Stimulated activated CD8-positive, alpha-beta memory T cell treated with anti-CD3 and anti-CD28 coated beads, Interleukin-7, amount 100 ng/mL, for 4 hours (primary cell): ENCODE measurements at places on chromosomes 4 and X.

DNA sequence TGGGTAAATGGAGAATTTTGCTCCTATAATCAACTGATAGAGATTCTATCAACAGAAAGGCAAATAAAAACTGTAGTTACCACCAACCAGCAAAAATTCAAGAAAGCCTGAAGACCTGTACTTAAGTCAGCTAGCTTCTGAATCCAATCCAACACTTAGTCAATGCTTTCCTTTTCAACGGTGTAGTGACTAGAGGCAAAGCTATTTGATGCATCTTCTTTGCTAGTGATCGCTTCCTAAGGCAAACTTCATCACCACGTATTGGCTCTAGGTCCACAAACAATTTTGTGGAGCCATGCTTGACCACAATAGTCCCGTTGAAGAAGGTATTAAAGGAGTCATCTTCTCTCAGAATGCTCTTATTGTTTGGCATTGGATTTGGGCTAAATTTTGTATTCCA, 25.0 kb upstream of the UBA6 start:
- no peak for DNase-seq

DNA sequence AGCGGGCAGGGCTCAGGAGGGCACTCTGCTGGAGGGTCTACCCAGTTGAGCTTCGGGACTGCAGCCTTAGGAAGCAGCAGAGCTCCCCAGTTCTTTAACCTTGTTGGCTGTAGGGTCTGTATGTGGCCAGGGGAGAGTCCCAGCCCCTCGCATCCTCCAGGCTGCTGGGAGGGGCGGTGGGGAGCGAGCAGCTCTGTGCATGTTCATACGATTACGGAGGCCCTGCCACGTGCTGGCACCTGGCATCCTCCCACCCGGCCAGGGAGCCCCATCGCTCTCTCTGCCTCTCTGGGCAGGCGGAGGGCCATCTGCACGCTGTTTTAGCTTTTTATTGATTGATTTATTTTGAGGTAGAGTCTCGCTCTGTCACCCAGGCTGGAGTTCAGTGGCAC, 21.2 kb downstream of the NSG1 start:
- no peak for DNase-seq

DNA sequence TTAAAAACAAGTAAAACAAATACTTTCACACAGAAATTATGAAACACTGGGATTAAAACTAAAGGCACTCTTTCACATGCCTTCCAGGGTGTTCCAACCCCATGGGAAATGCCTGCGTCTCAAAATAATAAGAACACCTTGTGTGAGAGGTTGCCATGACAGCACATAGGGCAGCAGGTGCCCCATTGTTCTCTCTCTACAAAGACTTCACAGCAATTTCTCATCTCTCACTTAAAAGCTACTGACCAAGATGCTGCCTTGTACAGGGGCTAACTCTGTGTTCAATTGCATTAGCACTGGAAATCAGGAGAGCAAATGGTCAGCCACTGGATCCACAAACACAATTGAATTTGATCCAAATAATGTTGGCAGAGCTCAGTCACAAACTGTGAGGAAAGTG, 102.5 kb upstream of the GALNTL6 start:
- DNase-seq: no peak

GRCh38 chr4:138007572-138007971, 234.6 kb downstream of the SLC7A11 start:
- no peak for DNase-seq

GRCh38 chrX:154738011-154738738, 12.7 kb downstream of the GAB3 start:
- DNase-seq: no peak

GRCh38 chr4:72987741-72988729, 81.5 kb downstream of the COX18 start:
- no peak for DNase-seq

GRCh38 chr4:76590798-76591281, 155.8 kb downstream of the SHROOM3 start:
- DNase-seq: no peak

DNA sequence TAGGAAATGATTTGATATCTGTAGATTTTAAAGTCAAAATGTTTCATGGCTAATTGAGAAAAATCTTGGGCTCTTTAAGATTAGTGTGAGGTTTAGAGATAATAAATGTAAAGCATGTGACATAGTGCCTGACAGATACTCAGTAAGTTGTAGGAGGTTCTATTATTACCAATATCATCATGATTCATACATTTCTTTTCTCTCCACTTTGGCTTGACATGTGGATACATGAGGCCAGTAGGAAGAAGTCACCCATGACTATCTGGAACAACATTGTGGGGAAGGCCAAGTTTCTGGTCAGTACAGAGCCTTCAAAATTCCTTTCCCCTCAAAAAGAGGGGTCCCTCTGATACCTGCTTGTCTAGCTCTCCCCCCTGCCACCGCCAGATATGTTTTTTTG, 91.2 kb upstream of the SORBS2 start:
- DNase-seq: no peak

- DNase-seq: no peak
Measured at GRCh38 chr4:1451752-1452122, 45.5 kb upstream of the NKX1-1 start.

- no peak for DNase-seq
Measured at GRCh38 chrX:9628779-9629493, 136.7 kb downstream of the GPR143 start.

DNA sequence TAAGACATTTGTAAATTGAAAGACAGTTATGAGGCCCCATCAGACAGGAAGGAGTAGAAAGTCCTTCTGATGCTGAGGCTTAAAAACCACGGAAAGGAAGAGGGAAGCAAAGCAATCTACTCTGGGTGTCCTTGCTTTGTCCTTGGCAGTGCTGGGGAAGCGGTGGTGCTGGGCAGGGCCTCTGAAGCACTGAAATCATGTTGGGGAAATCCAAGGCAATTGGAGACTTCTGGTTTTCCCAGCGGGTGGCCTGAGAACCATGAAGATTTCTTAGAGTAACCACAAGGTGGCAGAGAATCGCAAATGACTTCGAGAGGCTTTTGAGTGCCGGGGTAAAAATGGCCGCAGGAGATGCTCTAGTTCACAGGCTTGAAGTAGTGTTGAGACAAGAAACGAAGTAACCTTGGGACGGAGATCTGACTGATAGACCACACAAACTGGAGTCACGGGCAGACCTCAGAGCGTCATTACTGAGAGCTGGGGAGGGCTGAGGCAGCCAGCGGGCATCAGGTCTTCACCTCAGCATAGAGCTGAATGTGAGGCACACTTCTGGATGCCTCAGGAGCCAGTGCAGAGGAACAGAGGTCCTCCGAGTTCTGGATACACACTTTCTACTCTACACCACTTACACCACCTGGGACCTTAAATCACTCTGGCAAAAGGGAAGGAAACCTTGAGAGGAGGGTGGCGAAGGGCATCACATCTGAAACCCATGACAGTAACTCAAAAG, 130.7 kb upstream of the GPRIN3 start:
- peak; percentile 22 for DNase-seq

DNA sequence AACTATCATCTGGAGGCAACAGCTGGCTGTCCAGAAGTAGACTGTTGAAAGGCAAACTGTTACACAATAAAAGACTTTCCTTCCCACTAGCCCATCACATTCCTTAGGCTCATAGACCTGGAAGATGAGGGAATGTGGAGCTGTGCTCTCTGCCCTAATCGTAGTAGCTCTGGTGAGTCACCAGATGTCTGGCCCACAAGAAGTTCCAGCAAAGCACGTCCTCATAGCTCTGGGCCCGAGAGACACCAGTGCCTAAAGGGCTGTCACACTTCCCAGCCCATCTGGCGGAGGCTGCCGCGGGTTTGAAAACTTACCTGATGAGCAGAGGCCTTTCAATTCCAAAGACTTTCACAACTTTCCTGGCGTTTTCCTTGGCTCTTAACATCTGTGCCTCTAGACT, 81.7 kb upstream of the STOX2 start:
- DNase-seq: no peak

- no peak for DNase-seq
Measured at GRCh38 chr4:128718768-128719167, 90.7 kb upstream of the JADE1 start.

GRCh38 chrX:72105436-72105835, 26.3 kb downstream of the RTL5 start:
- DNase-seq: peak; percentile 20

DNA sequence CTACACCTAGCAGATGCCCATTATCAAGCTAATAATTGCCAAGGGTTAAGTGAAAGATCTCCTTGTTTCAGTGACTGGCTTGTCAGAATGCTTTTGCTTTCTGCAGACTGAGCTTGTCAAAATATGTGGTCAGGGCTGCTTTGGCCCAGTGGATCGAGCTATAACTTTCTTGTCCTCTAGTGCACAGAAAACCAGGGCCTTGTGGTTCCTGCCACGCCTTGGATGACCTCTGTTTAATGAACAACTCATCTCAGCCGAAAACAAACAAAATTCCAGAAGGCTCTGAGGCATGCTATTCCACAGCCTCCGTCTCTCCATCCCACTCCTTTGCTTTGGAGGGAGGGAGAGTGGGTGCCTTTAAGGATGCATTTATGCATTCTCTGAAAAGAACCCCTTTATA, 11.3 kb downstream of the EVC start:
- DNase-seq: no peak

GRCh38 chr4:22488106-22488505, 27.8 kb downstream of the ADGRA3 start:
- no peak for DNase-seq

- DNase-seq: no peak
Measured at GRCh38 chrX:39862963-39863362, 234.8 kb downstream of the BCOR start.

- DNase-seq: no peak
Measured at GRCh38 chr4:7362862-7363430, 71.8 kb downstream of the PSAPL1 start.

DNA sequence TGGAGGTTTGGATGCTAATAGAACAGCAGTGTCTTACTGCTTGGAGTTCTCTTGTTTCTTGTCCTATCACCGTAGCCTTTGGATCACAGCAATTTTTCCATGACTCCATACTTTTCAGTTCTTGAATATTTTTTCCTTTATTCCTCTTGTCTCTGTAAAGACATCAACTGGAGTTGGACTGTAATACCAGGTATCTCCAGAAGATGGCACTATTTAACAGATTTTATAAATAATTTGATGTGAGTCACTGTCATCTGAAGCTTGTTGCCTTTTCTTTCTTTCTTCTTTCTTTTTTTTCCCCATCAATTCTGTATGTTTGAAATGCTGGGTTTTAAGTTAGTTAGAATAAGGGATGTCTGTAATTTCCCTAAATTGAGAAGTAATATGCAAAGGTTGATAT, 24.1 kb downstream of the HPRT1 start:
- no peak for DNase-seq

- no peak for DNase-seq
Measured at GRCh38 chr4:24067367-24068193, 177.7 kb upstream of the PPARGC1A start.

DNA sequence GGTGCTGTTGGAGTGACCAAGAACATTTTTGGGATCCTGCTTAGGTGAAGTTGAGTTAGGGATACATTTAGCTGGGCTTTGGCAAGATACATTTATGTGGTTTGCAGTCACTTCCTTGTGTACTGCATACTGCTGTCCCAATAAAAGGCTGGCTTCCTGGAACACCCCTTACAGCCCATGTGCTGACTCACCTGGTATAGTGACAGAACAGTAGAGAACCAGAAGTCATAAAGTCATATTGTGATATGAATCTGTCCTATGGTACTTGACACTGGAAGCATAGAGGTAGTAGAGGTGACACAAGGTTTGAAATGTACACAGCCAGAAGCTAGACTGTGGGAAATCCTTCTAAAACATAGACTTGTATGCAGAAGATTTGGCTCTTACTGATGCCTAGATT, 55.3 kb upstream of the SLC25A43 start:
- no peak for DNase-seq

DNA sequence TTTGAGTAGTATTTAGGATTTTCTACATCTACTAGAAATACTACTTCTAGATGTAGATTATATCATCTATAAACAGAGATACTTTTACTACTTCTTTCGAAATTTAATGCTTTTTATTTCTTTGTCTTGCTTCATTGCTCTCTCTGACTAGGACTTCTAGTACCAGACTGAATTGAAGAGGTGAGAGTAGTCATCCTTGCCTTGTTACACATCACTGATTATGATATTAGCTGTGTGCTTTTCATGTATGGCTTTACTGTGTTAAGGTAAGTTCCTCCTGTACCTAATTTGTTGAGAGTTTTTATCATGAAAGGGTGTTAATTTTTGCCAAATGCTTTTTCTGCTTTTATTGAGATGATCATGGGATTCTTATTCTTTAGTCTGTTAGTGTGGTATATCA, 19.6 kb upstream of the IL2 start:
- no peak for DNase-seq

DNA sequence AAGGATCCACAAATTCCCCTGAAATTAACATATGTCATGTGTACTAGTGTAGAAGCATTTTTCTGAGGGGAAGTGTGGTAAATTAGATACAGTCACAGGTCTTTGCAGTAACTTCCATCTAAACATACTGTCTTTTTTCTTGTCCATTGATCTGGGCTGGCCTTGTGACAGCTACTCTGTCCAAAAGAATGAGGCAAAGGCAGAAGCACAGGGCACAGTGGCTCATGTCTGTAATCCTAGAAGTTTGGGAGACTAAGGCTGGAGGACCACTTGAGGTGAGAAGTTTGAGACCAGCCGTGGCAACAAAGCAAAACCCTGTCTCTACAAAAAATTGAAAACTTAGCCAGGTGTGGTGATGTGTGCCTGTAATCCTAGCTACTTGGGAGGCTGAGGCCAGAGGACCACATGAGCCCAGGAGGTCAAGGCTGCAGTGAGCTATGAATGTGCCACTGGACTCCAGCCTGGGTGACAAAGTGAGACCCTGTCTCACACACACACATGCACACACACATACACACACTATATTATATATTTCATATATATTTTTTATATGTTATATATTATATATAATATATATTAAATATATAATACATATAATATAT, 47.6 kb downstream of the HAND2 start:
- DNase-seq: no peak

DNA sequence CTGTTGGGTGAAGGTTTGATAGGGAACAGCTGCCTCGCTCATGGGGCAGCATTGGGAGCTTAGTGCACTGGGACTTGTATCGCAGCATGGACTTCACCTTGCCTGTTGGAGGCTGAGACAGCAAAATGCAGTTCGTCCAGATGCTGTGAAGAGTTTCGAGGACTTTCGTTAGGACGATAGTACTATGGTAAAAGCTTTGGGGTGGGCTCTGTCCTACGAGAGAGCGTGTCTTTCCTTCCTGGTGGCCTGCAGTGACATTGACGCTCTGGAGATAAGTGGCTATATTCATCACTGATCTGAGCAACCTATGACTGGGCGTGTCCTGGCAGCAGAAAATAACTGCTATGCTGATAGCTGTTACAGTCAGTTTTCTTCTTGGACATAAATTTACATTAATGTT, 44.8 kb downstream of the ARHGAP10 start:
- no peak for DNase-seq

- DNase-seq: no peak
Measured at GRCh38 chrX:42102586-42103282, 179.4 kb upstream of the CASK start.

DNA sequence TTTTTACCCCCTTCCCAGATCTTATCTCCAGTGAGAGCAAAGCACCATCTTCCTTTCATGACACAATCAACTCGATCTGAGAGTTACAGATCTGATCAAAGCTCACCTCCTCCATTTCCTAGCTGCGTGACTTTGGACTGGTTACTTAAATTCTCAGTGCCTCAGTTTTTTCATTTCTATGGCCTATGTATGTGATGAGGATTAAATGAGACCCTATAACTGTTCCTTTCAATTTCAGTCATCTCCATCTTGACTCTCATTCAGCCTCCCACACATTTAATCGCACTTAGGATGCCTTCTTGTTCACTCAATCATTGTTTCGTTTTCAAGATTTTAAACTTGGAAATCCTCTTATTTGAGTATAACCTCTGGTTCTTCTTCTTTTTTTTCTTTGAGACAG, 20.1 kb upstream of the CXCR3 start:
- DNase-seq: no peak

- no peak for DNase-seq
Measured at GRCh38 chr4:188781655-188782054, 642.4 kb downstream of the TRIML1 start.
